ENCODE measurements at places on chromosomes 3 and 15.
A peak's percentile ranks its signal among the peaks of the same experiment; 100 is the strongest.

DNA sequence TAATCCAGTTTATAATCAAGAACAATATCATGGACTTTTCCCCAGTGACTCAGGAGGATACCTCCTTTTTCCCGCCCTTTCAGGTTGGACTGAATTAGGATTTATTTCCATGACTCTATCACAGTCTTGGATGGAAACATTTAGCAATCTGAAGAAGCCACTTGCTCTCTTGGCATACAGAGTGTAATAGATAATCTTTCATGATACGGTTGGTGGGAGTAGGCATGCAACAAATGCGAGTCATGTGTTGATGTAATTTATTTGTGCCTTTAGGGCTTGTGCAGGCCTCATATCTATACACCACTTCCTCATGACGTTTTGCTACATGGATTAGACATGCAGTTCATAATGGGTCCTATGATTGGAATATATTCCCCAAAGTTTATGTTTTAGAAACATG, 54.2 kb upstream of the MCTP2 start:
- DNase-seq = no peak

DNA sequence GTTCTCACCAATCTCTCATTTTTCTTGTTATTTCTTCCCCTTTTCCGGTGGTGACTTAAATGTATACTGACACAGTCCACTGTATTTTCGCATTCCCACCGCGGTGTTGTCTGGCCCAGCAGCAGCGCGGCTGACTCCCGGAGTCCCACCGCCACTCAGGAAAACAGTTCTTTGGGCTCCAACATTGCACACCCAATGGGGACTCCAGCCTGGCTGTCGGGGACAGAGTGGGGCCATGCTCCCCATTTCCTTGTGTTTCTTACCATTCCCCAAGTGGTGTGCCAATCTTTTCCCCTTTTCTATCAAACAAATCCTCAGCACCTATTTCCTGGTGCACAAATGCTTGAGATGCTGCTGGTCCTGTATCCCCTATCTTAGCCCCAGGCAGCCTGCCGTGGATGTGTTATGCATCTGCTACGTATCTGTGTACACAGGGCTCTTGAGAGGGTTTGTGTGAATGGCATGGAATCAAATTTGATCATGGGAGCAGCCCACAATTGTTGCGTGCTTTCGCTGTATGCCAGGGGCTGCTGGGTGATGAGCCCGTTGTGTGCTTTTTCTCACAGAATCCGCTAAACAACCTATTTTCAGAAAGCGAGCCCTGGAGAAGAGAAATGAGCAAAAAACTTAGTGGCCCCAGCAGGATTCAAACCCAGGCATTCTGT, 219.1 kb upstream of the RGMA start:
- DNase-seq = no peak

DNA sequence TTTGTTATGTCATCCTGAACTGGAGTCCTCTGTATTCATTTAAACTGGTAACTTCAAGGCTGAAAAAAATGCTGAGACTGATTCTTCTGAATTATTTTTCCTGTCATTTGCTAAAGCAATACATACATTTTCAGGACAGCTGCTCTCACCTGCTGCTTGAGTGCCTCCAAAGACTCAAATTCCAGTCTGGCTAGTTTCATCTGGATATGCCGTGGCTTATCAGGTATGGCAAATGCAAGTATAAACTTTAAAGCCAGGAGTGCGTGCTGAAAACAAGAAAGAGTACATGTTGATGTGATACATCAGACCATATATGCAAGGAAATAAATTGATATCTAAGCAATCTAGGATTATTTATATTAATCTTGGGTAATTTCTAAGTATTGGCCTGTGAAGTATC, 146.1 kb downstream of the SNRK start:
- no peak for DNase-seq

GRCh38 chr3:155391551-155391958, 98.1 kb upstream of the STRIT1 start:
- no peak for DNase-seq

DNA sequence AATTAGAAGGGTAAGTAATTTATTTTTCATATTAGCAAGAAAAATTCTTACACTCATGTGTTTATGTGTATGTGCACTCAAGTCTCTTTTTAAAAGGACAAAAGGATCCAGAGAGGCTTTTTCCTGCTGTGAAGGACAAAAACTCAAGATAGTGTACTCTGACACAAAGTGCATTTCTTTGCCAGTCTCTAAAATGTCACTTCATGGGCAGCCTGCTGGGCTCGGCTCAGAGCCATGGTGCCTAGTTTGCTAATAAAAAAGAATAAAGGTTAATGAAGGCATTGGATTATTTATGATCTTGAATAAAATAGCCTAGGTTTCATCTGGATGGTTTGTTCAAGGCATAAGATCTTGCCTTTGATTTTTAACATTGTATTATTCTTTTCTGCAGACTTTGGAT, 989.0 kb downstream of the TBL1XR1 start:
- DNase-seq = no peak

- no peak for DNase-seq
Observed at GRCh38 chr3:68924897-68925296, 7.5 kb downstream of the TAFA4 start.

GRCh38 chr3:120153294-120153693, 59.0 kb upstream of the GSK3B start:
- no peak for DNase-seq

DNA sequence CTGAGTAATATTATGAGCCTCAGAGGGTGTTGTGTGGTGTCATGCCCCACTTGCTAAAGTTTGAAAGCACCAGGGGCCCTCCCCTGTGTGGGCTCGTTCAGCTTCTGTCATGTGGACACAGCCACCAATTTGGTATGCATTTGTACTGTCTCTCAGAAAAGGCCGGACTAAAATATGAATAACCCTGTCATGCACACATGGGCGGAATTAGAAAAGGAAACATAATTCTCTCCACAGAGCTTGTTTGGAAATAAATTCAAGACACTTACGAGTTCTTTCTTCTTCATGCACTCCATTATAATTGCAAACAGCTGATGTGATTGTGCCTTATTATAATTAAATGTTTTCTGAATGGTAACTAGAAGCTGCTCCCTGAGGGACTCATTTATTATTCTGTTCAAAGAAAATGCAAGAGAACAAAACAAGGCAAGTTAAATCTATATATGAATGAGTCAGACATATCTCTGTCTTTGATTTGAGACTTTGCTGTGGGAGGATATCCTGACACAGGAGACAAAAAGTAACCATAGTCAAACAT, 39.1 kb downstream of the TRPM1 start:
- no peak for DNase-seq

DNA sequence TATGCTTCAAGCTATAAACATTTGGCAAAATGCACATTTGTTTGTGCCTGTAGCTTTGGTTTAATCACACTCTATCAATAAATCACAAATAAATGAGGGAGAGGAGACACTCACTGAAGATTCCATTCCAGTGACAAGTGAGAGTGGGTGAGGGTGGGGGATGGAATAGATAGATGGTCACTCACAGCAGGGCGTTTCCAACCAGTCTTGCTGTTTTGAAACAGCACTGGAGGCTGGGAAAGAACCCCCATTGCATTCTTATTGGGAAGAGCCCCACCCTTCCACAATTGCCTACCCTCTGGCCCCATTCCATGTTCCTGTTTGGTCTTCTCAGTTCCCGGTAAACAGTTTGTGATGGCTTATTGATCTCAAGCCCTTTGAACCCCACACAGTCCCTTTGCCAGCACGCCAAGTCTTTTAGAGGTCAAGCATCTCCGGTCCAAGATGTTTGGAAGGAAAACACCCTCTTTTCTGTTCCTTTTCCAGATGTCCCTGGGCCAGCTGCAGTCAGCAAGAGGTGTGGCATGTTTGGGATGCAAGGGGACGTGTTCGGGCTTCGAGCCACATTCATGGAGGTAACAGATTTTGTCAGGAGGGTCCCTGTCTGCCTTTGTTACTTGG, 30.7 kb downstream of the LMCD1 start:
- DNase-seq = no peak

GRCh38 chr3:108414007-108414406, 96.4 kb downstream of the MYH15 start:
- no peak for DNase-seq

DNA sequence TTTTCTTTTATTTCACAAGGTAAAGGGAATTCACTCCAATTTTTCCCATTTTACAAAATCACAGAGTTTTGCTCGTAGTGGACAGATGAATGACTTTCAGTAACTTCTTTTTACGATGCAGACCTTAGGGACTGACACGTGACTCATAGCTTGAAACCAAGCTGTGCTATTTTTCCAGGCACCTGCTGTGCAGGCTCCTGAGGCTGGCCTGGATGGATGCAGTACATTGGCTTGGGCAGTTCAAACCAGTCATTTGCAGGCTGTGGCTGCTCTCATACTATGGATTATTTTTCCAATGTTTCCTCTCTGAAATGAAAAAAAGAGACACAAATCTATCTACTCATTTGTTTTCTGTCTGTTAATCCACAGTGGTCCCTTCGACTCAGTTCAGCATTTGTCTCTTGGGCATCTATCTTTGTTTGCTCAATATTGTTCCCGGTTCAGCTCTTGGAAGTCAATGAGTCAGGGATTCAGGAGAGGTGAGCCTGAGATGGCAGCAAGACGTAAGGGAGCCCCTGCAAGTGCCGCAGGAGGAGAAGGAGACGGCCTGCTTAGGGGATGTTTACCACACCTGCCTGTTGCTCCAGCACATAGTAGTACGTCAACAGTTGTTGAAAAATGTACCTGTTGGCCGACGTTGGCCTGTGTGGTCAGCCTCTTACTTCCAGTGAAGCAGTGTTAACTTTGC, 92.8 kb downstream of the SV2B start:
- DNase-seq = no peak

- no peak for DNase-seq
Observed at GRCh38 chr15:53251996-53252395, 461.9 kb upstream of the ONECUT1 start.

- peak; percentile 41 for DNase-seq
Observed at GRCh38 chr15:51227940-51228732, 110.3 kb downstream of the CYP19A1 start.

GRCh38 chr3:27209617-27210264, 159.4 kb downstream of the NEK10 start:
- no peak for DNase-seq

DNA sequence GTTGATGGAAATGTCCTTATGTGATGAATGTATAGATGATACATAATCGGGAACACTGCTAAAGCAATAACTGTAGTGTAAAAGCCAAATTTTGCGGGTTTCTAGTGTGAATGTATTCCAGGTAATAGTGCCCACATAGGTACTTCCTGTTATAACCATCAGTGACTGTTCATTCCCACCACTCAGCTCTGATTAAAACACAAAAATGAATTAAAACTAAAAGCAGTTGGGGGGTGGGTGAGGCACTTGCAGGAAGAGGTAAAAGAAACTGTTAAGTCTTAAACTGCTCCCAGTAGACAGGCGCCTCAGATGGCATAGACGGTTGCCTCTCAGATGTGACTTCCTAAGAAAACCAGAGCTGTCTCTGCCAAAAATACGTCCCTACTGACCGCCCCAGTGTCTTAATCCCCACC, 893 bp upstream of the MTHFS start:
- DNase-seq = no peak

GRCh38 chr3:190605385-190605784, 91.5 kb downstream of the IL1RAP start:
- DNase-seq = no peak

- DNase-seq = no peak
Observed at GRCh38 chr3:130509008-130509407, 8.0 kb upstream of the COL6A6 start.

DNA sequence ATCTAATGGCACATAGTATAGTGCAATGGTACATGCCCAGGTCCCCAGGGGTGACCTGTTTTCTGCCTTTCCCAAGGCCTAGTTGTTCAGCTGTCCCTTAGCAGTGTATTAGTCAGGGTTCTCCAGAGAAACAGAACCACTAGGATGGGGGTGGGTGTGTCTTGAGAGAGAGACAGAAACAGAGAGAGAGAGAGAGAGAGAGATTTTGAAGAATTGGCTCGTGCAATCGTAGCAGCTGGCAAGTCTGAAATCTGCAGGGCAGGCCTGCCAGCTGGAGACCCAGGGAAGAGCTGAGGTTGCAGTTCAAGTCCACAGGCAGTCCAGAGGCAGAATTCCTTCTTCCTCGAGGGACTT, 90.6 kb upstream of the RNF7 start:
- DNase-seq = no peak

DNA sequence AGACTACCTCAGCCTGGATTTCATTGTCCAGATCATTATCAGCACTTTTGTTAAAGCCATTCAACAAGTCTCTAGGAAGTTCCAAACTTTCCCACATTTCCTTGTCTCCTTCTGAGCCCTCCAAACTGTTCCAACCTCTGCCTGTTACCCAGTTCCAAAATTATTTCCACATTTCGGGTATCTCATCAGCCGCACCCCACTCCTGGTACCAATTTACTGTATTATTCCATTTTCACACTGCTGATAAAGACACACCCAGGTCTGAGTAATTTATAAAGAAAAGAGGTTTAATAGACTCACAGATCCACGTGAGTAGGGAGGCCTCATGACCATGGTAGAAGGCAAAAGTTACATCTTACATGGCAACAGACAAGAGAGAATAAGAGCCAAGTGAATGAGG, 1198.3 kb upstream of the ALCAM start:
- DNase-seq = no peak

DNA sequence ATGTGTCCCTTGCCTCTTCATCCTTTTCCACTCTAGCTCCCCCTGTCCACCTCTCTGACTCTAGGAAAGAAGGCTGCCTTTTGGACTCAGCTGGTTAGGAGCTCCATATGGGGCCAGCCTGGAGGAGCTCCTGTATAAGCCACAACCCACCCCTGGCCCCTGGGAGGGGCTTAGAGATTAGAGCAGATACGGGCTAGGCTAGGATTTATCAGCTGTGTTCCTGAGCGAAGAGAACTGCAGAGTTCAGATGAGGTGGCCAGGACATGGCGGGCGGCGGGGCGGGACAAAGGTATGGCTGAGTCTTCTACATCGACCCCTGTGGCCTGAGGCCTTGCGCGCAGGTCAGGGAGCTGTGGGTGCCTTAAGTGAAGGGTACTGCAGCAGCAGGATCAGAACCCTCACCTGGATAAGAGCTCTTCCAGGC, 7.9 kb downstream of the NBEAL2 start:
- no peak for DNase-seq

DNA sequence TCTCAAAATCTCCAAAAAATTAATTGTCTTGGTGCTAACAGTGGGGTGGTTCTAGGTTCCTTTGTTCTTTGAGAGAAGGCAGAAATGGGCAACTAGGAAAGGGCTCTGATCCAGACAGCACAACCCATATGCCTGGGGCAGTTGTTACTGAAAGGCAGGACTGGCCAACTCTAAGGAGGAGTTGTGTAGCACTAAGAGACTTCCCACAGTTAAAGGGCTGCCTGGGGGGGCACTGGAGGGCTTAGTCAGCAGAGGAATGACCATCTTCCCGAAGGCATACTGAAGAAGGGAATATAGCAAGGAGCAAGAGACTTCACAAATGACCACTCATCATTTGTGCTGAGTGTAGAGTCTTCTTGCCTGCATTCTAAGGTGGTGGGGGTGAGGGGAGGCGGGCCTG, 15.8 kb downstream of the ILDR1 start:
- no peak for DNase-seq

- DNase-seq = no peak
Observed at GRCh38 chr3:25025236-25025635, 402.8 kb upstream of the RARB start.

GRCh38 chr15:33888176-33888575, 80.1 kb upstream of the CHRM5 start:
- no peak for DNase-seq

- no peak for DNase-seq
Observed at GRCh38 chr3:45852828-45853227, 10.9 kb upstream of the LZTFL1 start.

Data from putamen (tissue), 1 donor.